Stimulated activated CD4-positive, alpha-beta T cell treated with anti-CD3 and anti-CD28 coated beads, Interleukin-15, amount 100 ng/mL, for 1 hour (primary cell): ENCODE measurements at places on chromosomes 7 and 10.

DNA sequence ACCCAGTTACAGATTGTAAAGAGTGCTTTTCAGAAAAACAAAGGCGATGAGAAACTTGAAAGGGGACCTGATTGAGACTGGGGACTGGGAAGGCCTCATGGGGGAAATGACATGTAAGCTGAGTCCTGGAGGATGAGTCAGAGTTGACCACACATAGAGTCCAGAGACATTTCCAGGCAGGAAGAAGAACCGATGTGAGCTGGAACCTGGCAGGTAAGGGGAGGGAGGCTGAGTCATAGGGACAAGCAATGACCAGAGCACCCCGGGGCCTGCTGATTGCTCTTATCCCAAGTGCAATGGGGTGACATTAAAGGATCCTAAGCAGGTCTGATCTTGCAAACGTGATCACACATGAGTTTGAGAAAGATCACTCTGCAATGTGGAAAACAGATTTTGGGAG, 11.7 kb downstream of the TLL2 start:
- no peak for DNase-seq

DNA sequence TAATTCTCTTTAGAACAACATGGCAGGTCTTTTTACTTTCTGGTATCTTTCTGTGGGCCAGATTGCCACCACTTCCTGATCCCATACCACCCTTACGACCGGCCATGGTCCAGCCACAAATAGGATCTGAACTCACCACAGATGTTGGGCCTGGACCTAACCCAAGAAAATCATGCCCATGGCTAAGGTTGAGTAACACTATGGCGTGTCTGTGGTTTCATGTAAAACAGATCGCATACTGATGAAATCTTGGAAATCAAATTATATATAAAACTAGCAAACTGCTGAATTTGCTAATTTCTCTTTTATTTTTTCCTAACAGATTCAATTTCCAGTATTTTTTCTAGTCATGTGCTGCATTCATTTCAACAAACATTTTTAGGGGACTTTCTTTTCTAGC, 77.2 kb downstream of the CH25H start:
- no peak for DNase-seq

GRCh38 chr10:88417387-88418030, 165.6 kb downstream of the RNLS start:
- DNase-seq, result no peak

DNA sequence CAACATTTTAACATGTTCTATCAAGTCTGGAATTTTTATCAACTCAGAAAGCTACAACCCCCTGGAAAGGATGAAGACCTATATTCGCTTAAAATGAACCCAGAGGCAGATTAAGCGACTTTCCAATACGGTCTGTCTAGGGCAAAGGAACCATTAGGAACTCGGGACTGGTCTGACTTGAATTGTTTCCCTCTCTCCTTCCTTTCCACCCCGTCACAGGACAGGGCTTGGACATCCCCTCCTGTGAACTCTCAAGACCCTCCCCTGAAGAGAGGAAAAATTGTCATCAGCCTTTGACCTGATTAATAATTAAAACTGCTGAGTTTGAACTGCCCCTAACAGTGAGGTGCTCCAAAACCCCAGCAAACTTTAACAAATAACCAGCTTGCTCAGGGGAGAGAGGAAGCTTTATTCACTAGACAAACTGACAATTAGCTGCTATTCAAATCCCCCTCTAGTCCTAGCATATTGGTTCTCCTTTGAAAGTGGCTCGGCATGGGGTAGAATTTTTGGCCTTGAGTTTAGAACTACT, 22.6 kb upstream of the SLF2 start:
- DNase-seq, result no peak

DNA sequence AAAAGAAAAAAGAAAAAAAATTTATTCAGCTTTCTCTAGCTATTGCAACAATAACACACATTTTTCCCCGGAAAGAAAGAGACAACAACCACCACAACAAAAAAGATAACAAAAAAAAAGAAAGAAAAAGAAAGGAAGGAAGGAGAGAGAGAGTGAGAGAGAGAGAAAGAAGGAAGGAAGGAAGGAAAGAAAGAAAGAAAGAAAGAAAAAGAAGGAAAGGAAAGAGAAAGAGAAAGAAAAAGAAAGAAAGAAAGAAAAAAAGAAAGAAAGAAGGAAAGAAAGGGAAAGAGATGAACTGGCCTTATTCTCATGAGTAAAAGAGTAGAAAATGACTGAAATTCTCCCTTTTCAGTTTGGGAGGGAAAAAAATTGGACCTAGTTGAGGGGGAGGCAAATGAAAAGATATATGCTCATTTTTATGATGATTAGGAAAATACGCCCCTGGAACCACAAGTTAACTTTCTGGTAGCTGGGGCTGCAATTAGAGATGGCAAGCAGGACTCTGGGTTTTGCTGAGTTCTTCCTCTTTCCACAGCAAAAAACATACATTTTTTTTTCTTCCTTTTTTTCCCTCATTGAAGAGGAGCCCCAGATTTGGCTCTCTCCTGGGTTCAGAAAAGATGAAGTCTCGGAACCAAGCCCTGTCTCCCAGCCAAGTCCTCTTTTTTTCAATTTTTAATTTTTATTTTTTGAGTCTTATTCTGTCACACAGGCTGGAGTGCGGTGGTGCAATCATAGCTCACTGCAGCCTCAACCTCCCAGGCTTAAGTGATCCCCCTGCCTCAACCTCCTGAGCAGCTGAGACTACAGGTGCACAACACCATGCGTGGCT, 12.6 kb upstream of the PRDX3 start:
- no peak for DNase-seq

- no peak for DNase-seq
Measured at GRCh38 chr7:97973206-97973658, 16.8 kb downstream of the OCM2 start.

- DNase-seq, result no peak
Measured at GRCh38 chr10:14074062-14074884, 256.5 kb downstream of the FRMD4A start.
